OCI-LY7 (cell line): ENCODE measurements at places on chromosomes 4 and X. TPM values are rescaled to one million over a fixed set of nuclear protein-coding genes. Genes with fewer than 3 reads are reported as not detected.

DCLK2 gene
- total RNA-seq: not detected in 2 replicates

GSX2 gene
- not detected in 2 replicates for total RNA-seq

VSIG1 gene
- not detected in 2 replicates for total RNA-seq

ANAPC4 gene
- 47.6 and 50.6 TPM in 2 replicates for total RNA-seq

ETDC gene
- not detected in 2 replicates for total RNA-seq

BCORL1 gene
- total RNA-seq: 4.9 and 5.4 TPM in 2 replicates

BEX5 gene
- total RNA-seq: not detected in 2 replicates

OTUD6A gene
- total RNA-seq: not detected in 2 replicates

TBX22 gene
- not detected in 2 replicates for total RNA-seq

KCND1 gene
- 8.8 and 13.6 TPM in 2 replicates for total RNA-seq

NOX1 gene
- total RNA-seq: not detected in 2 replicates

DNA sequence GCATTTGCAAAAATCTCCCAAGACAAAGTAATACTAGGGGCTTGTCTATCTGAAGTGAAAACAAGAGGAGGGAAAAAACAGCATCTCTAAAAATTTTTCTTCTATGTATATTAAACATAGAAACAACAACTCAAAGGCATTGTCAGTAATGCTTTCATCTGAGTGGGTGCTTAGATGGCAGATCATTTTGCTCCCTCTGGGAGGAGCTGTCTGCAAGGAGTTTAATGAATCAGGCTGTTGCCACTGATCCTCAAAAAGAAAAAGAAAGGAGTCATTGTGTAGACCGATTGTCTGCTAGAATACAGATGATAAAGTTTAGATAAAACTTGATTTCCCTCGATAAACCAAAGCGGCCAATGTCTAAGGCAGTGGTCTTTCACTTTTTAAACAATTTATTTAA lies 49.7 kb upstream of the KLHL8 start:
- DNase-seq: peak; percentile 5

- no peak for DNase-seq
Observed at GRCh38 chr4:131337936-131338335, 1811.2 kb upstream of the PCDH10 start.

GRCh38 chr4:110516106-110516922 lies 40.4 kb downstream of the ENPEP start:
- DNase-seq: peak; percentile 78

DNA sequence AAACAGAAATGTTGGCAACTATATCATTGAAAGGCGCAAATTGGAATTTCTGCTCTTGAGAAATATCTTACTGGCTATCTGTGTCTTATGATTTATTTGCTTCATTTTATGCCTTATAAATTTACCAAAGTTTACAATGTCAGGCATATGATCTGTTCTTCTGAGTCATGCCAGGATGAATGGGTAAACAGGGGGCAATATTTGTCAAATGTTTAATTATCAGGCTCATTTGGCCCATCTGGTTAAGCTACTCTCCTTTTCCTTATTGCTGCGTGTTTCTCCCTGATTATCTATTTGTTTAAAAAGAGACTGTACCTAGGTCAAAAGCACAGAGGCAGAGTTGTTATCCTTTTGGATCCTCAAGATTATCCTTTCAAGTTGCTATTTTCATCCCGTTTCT lies 903.8 kb upstream of the PCDH10 start:
- no peak for DNase-seq

- peak; percentile 5 for DNase-seq
Observed at GRCh38 chr4:3293401-3294391, 875 bp downstream of the RGS12 start.

DNA sequence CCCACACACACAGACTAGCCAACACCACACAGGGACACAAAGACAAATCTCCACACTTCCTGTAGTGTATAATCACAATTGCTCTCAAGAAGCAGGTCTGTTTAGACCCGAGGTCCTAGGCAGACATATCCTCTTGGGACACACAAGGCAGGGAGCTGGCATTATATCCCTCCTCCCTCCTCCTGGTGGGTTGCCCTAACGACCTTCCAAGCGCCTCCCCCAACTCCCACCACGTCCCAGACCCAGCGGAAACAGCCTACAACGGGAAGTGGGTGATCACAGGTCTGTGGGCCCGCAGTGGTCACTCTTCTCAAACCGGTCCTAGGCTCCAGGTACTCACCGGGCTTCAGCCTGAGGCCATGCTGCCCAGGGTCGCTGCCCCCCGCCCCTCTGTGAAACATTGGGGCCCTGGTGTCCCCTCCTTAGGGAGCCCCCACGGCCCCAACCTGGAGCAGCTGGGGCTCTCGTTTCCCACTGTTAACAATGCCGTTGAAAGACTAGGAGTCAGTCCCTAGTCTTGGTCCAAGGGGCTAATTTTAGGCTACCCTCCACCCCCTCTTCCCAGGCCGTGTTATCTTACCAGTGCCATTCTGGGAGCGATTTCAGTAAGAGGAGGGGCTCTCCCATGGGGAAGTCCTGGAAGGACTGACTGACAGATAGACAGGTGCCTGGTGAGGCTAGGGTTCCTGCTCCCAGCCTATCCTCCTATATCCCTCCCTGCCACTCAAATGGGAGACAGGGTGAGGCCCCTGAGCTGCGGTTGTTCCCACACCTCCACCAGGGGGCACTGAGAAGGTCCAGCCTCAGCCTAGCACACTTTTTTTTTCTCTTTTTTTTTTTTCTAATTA lies at the start of gene ASB12:
TSS of gene ASB12 (minus strand) at position 485 of the 848 bp plus-strand sequence. CDS start 4,957 bp downstream, outside the sequence.
- no peak for DNase-seq

- no peak for DNase-seq
Observed at GRCh38 chrX:30308263-30309138, 689 bp downstream of the NR0B1 start.

GRCh38 chrX:20140420-20140819 lies 1.2 kb downstream of the EIF1AX start:
- DNase-seq: peak; percentile 26

DNA sequence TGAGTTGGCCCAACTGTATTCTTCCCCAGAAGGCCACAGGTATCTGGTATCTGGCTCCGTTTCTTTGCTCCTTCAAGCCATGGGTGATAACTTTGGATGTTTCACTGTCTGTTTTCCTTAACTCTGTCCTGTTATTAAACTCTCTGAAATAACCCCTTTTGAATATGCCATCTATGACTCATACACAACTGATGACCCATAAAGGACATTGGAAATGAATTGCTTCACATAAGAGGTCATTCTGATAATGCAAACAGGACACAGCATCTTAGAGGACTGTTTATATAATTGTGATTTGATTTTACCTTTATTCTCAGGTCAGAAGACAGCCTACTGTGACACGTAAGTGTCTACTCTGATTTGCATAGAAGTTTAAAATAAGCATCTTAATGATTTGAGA lies 227.7 kb downstream of the VEGFC start:
- no peak for DNase-seq

DNA sequence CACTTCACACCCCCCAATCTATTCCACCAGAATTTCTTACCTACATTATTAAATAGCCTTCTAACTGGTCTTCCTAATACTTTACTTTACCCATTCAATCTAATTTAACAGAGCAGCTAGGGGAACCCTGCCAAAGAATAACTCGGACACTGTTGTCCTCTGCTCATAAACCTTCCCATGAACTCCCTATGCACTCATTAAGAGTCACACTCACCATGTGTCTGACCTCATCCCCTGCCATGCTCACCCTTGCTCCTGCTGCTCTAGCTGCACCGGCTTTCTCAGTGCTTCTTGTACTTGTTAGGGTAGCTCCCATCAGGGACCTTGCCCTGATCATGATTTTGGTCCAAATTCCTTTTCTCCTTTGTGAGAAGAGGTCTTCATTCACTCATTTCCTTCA lies 54.6 kb upstream of the GUCY1A1 start:
- no peak for DNase-seq

DNA sequence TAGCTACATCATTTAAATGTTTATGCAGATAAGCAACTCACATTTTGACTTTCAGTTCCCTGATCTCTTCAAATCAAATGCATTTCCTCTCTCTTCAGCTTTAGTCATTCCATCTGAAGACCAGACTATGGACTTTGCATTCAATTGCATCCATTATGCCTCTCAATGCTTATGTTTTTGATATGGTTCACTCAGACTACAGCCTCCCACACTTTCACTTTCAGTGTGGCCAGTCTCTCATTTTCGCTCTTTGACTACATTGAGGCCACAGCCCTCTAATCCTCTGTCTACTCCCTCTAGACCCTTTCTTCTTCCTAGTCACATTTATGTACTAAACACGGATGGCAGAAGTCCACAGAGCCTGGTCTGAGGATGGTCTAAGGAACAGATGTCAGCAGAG lies 24.5 kb upstream of the VEGFC start:
- no peak for DNase-seq

DNA sequence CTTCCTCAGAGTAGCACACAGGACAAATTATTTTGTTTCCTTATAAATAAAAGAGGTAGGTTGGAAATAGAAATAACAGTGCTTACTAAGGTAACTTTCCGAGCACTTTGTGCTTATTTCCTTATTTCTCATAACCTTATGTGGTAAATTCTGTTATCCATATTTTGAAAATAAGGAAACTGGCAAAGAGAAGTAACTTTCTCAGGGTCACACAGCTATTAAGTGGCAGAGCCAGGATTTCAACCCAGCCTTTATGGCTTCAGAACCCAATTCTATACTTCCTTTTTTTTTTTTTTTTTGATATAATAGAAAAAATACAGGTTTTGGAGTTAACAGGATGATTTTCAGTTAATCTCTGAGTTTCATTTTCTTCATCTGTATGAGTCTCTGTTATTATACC lies 3.3 kb downstream of the UTP3 start:
- DNase-seq: no peak

DNA sequence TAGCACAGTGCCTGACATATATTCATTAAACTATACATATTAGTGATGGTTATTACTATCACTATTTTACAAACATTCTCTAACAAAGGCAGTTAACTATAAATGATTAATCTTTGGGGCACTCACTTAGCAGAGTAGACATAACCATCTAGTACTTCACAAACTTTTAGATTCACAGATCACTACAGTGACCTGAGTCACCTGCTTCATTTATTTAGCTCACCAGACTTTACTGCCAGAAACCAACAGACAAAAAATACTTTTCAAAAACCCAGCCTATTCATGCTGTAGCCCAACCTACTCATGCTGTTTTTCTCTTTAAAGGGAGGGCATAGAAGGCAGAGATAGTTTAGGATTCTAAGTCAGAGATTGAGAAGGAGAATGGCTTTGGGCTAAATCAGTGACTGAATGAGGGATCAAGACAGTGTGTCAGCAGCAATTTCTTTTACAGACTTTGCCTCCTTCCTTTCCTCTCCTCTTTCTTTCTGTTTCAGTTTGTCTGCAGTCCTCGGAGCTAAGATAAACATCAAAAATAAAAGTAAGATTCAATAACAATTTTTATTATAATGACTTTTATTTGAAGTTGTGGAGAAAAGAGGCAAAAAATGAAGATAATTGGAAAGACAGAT lies 34.7 kb upstream of the PDE5A start:
- DNase-seq: no peak

- no peak for DNase-seq
Observed at GRCh38 chr4:78014889-78015886, 41.9 kb upstream of the FRAS1 start.

- DNase-seq: no peak
Observed at GRCh38 chr4:73541251-73541650, 59.7 kb downstream of the AFM start.

- no peak for DNase-seq
Observed at GRCh38 chrX:122835886-122836285, 348.2 kb upstream of the GRIA3 start.

DNA sequence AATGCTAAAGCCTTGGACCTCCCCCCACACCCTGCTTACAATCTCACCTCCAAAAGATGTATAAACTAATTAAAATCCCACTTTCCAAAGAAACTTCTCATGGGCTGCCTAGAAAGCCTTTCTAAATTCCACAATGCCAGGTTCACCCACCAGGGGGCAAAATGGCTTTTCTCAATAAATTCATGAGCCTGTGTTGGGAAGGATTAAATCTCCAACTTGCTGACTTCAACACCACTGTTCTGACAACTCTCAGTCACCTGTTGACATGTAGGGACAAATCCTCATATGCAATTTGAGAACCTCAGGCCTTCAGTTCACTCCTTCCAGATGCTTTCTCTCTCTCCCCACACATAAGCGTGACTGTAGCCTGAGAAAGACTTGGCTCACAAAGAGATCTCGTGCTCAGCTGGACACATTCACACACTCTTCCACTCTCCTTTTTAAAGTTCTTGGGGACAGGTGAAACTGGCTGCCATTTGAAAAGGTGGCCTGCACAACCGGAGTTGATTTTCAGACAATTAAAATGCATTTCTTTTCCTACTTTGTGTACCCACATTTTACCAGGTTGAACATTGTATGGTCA lies 88.6 kb upstream of the PRPS2 start:
- peak; percentile 10 for DNase-seq

DNA sequence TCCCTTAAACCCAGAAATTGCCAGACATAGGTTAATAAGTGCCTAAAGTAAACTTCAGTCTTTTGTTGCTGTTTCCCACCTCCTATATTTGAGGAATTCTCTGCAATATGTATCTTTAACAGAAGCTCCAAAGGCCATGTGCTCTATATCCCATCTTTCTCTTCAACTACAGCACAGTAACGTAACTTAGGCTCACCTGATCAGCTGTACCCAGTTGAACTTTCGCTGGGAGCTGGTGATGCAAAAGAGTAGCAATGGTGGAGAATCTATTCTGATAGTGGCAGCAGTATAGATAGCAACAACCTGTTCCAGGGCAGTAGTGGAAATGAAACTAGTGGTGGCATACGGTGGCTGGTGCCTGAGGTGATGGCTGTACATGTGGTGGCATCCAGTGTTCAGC lies 33.2 kb upstream of the YTHDC1 start:
- no peak for DNase-seq

- DNase-seq: no peak
Observed at GRCh38 chr4:185002784-185003183, 15.5 kb upstream of the HELT start.

- no peak for DNase-seq
Observed at GRCh38 chr4:138756519-138756918, 259.1 kb upstream of the NOCT start.

DNA sequence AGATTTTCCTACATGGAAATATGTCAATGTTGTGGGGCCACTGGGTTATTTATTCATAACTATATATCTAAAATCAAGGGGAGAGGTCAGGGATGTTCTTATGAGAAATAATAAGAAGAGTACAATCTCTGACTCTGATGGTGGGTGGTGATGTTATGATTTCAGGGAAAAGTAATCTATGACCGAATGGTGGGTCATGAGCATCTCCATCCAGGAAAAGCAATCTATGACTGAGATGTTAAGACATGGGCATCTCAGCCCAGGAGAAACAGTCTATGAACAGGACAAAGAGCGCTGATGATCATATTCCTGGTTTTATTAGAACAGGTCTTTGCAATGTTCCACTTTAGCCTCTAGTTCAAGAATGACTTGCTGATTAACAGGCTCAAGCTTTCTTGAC lies 137.1 kb downstream of the ARSF start:
- DNase-seq: no peak

- no peak for DNase-seq
Observed at GRCh38 chrX:110403441-110404238, 45.0 kb downstream of the RTL9 start.

DNA sequence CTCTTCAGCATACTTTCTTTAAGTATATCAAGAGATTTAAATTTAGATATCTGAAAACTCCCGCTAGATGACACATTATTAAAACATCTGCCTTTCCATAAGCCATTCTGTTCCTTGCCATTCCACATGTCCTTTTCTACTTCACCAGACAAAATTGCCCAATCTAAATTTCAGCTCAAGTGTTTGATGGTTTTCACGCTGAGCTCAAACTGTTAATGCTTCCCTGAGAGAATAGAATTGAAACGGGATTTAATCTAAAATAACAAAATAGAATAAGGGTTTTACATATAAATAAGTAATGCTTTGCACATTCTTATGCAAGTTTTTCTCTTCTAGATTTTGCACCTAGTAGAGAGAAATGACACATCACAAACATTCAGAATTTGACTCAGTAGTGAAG lies 764.5 kb upstream of the TENM3 start:
- DNase-seq: no peak
